ENCODE measurements at places on chromosomes 7 and 10. TPM values are rescaled to one million over a fixed set of nuclear protein-coding genes. Genes with fewer than 3 reads are reported as not detected.

GRCh38 chr10:61257136-61257535 lies 196.0 kb downstream of the TMEM26 start:
- H3K4me1 ChIP-seq = no peaks in the 10 kb centered on the region
- H3K27ac ChIP-seq = no peak overlapping the region
- peaks cover 12% of the 10 kb centered on the region for H3K27me3 ChIP-seq
- no peaks in the 10 kb centered on the region for H3K36me3 ChIP-seq
- DNase-seq = no peak

DNA sequence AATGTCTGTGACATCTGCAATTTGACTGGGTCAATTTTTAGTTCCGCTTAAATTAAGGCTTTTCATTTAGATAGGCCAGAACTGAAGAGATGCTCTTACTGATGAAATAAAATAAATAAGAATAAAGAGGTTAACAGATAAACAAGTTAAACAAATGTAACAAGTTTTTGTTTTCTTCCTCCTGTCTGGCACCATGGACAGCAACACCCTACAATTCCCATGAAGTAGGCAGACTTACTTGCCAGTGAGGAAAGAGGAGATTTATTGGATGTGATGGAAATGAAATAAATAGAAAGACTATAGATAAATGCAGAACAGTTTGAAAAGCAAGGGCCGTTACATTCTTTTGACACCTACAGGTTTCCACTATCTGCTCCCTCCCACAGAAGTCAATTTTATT lies 118.5 kb downstream of the AMPH start:
- no peaks in the 10 kb centered on the region for H3K27me3 ChIP-seq
- H3K4me1 ChIP-seq = no peaks in the 10 kb centered on the region
- no peak overlapping the region for H3K27ac ChIP-seq
- DNase-seq = no peak
- H3K4me3 ChIP-seq = no peak overlapping the region
- no peaks in the 10 kb centered on the region for H3K36me3 ChIP-seq

GRCh38 chr7:12686891-12687717 lies at the start of gene ARL4A:
Gene ARL4A, plus strand, starts transcription at chr7:12687633. Its CDS starts 622 bp downstream, at chr7:12688255.
- peak within 1 kb of the TSS; percentile 88 for H3K27ac ChIP-seq
- H3K27me3 ChIP-seq = no peaks in the 10 kb centered on the region
- H3K36me3 ChIP-seq = peaks cover under 1% of the 10 kb centered on the region

DNA sequence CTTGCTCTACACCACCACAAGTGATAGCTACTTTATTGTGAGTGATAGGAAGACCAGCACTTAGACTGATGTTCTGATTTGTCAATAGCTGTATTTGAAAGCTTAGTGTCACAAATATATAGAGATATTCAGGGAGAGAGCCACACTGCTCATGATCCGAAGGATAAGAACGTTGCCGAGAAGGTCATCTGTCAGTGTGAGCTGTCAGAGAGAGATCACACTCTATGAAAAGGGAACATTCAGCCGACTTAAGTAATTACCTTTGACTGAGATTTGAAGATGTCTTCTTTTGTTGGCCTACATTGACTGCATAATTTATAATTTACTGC lies 322.6 kb downstream of the TFEC start:
- no peak overlapping the region for H3K4me3 ChIP-seq
- H3K36me3 ChIP-seq = no peaks in the 10 kb centered on the region
- no peak for DNase-seq
- peaks cover 11% of the 10 kb centered on the region for H3K27me3 ChIP-seq
- H3K4me1 ChIP-seq = peaks cover 16% of the 10 kb centered on the region

- H3K27me3 ChIP-seq = no peaks in the 10 kb centered on the region
- H3K4me3 ChIP-seq = no peak overlapping the region
- DNase-seq = no peak
- no peaks in the 10 kb centered on the region for H3K36me3 ChIP-seq
- no peak overlapping the region for H3K27ac ChIP-seq
- peaks cover 4% of the 10 kb centered on the region for H3K4me1 ChIP-seq
Observed at GRCh38 chr10:94402843-94403379, 570 bp downstream of the TBC1D12 start.

DNA sequence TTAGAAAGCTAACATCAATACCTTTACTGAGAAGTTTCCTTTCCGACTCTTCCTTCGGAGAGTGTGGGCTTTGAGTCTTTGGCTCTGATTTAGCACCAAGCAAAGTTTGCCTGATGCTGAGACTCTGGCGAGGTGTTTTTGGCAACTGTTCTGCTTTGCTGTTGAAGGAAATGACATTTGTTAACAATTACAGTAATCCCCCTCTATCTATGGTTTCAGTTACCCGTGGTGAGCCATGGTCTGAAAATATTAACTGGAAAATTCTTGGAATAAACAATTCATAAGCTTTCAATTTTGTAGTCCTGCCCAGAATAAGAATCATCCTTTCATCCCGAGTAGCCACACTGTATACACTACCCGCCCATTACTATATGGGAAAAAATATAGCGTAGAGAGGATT lies 126.3 kb downstream of the ARHGAP21 start:
- no peaks in the 10 kb centered on the region for H3K4me1 ChIP-seq
- H3K4me3 ChIP-seq = no peak overlapping the region
- peaks cover 49% of the 10 kb centered on the region for H3K36me3 ChIP-seq

- peak overlapping the region; percentile 97 for H3K27ac ChIP-seq
- DNase-seq = peak; percentile 74
- no peaks in the 10 kb centered on the region for H3K36me3 ChIP-seq
- peak overlapping the region; percentile 62 for H3K4me3 ChIP-seq
- peaks cover 19% of the 10 kb centered on the region for H3K4me1 ChIP-seq
Observed at GRCh38 chr10:35306852-35307251, 29.5 kb upstream of the CCNY start.

GRCh38 chr10:628386-629045 lies 61.0 kb downstream of the DIP2C start:
- no peak overlapping the region for H3K4me3 ChIP-seq
- peaks cover 31% of the 10 kb centered on the region for H3K4me1 ChIP-seq
- DNase-seq = no peak
- no peak overlapping the region for H3K27ac ChIP-seq
- peaks cover 18% of the 10 kb centered on the region for H3K36me3 ChIP-seq

- no peaks in the 10 kb centered on the region for H3K27me3 ChIP-seq
- H3K4me3 ChIP-seq = no peak overlapping the region
- DNase-seq = no peak
- H3K4me1 ChIP-seq = no peaks in the 10 kb centered on the region
Observed at GRCh38 chr10:44574596-44575480, 189.9 kb upstream of the CXCL12 start.

- H3K27me3 ChIP-seq = peaks cover 3% of the 10 kb centered on the region
- H3K36me3 ChIP-seq = no peaks in the 10 kb centered on the region
- no peak overlapping the region for H3K27ac ChIP-seq
- H3K4me3 ChIP-seq = no peak overlapping the region
Observed at GRCh38 chr10:13559124-13559700, 27.6 kb upstream of the PRPF18 start.

GRCh38 chr7:158473221-158473620 lies 114.4 kb downstream of the PTPRN2 start:
- H3K27ac ChIP-seq = no peak overlapping the region
- H3K36me3 ChIP-seq = no peaks in the 10 kb centered on the region
- no peak for DNase-seq
- H3K4me3 ChIP-seq = no peak overlapping the region
- H3K27me3 ChIP-seq = peaks cover 13% of the 10 kb centered on the region
- peaks cover 9% of the 10 kb centered on the region for H3K4me1 ChIP-seq

DNA sequence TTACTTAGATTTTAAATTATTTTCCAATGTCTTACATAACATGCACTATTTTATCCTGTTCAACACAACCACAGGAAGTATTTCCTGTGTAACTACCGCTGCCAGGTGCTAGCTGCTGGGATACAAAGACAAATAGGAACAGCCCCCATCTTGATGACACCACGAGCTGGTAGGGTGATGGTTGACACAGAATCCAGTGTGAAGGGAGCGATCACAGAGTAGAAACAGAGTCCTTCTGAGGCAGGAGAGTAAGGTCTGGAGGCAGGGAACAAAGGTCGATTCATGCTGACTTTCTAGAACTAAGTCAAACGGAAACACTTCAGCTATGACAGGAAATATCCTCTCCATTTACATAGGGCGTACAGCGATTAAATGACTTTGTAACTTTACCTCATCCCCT lies 232.3 kb downstream of the ADAM12 start:
- H3K4me1 ChIP-seq = peaks cover 26% of the 10 kb centered on the region
- peaks cover 12% of the 10 kb centered on the region for H3K27me3 ChIP-seq
- no peaks in the 10 kb centered on the region for H3K36me3 ChIP-seq
- no peak for DNase-seq
- no peak overlapping the region for H3K4me3 ChIP-seq
- no peak overlapping the region for H3K27ac ChIP-seq

- H3K36me3 ChIP-seq = peaks cover 11% of the 10 kb centered on the region
- peak overlapping the region; percentile 59 for H3K4me3 ChIP-seq
- DNase-seq = no peak
- peak overlapping the region; percentile 88 for H3K27ac ChIP-seq
- no peaks in the 10 kb centered on the region for H3K27me3 ChIP-seq
Observed at GRCh38 chr7:4738711-4739527, 36.5 kb upstream of the AP5Z1 start.

DNA sequence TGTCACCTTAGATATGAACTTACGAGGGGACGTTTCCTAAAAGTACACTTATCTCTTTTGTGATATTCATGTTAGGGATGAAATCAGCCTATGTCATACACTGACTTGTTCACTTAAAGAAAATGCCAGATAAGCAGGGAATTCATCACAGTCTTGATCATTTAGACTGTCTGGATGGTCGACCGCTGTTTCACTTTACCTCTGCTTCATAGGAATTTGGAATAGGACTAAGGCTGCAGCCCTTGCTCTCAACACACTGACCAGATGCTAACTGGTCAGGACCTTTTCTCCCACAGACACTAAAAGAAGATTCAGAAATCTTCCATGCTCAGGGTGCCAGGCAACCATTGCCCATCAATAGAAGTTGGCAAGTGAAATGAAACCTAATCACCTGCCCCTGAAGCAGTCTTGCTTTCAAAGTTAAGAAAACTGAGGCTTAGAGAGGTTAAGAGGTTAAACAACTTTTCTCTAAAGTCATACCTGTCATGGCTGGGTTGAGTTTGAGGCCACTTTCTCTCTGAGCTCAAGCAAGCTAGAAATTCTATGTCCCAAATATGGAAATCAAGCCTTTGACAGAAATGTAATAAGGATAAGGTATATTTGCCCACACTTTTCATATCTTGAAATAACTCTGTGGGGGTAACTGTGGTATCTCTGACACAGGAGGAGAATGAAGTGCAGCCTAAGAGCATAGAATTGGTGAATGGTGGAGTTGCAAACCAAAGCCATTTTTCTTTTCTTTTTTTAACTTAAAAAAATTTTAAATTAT lies 77.1 kb downstream of the MAP3K8 start:
- H3K36me3 ChIP-seq = no peaks in the 10 kb centered on the region
- no peak for DNase-seq
- no peaks in the 10 kb centered on the region for H3K4me1 ChIP-seq

DNA sequence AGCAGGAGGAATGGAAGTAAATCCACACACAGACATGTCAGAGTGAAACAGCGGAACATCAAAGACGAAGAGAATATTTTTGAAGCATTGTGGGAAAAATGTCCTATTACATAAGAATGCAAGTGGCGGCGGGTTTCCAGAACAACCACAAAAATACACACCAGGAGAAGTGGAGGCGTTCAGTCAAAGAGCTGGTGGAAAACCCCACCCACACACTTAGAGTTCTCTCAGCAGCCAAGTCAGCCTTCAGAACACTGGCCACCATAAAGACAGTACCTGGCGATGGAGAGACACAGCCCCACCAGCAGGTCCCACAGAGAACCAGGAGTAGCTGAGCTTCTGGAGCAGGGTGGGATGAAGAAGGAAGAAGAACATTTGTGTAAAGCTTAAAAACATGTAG lies 23.7 kb downstream of the NKX6-2 start:
- peaks cover 8% of the 10 kb centered on the region for H3K36me3 ChIP-seq
- peaks cover 3% of the 10 kb centered on the region for H3K27me3 ChIP-seq
- no peak overlapping the region for H3K27ac ChIP-seq
- peaks cover 10% of the 10 kb centered on the region for H3K4me1 ChIP-seq
- no peak for DNase-seq

GRCh38 chr7:47183862-47184590 lies 397.9 kb downstream of the TNS3 start:
- H3K4me3 ChIP-seq = no peak overlapping the region
- H3K4me1 ChIP-seq = peaks cover 19% of the 10 kb centered on the region
- H3K27me3 ChIP-seq = peaks cover 6% of the 10 kb centered on the region
- no peaks in the 10 kb centered on the region for H3K36me3 ChIP-seq

DNA sequence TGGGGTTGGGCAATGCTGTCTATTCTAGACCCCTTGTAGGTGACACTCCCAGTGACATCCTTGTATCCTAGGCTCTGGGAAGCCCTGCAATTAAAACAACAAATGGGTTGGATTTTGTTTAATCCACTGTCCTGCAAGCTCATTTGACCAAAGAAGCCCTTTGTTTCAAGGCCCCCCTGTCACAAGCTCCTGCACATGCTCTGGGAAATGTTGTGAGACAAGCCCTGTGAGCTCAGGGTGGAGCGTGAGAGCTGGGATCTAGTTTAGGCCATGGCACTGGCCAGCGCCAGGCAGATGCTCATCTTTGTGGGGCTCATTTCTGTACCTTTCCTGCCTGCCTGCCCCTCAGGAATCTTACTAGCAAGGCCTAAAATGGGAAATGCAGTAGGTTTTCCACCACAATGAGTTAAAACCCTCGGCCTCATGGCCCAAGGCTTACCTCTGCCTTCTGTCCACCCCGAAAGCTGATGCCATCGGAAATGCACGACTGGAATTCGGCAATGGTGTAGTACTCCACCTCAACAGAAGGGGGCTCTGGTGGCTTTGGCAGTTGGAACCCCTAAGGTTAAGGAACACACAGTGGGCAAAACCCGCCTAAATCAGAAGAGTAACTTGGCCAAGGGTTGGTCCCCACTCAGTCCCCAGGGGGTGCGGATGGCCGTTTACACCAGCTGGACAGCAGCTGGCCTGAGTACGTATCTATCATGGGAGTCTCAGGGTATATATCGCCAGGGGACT lies 112.0 kb downstream of the NEURL1 start:
- H3K27ac ChIP-seq = no peak overlapping the region
- H3K4me1 ChIP-seq = peaks cover 4% of the 10 kb centered on the region
- DNase-seq = no peak

The ZNF735 gene
- total RNA-seq = not detected

The GFRA1 gene
- 45.6 TPM for total RNA-seq

The KDM7A gene
- 7.5 TPM for total RNA-seq

The COBL gene
- total RNA-seq = 25.7 TPM

The AKR1C1 gene
- 18.6 TPM for total RNA-seq

The RPEL1 gene
- total RNA-seq = not detected

The MRLN gene
- 0.75 TPM for total RNA-seq

The LIPM gene
- total RNA-seq = not detected

The NKX1-2 gene
- 0.48 TPM for total RNA-seq

Measured in type B pancreatic cell (in vitro differentiated cells).